Keratinocyte (primary cell): ENCODE measurements at places on chromosomes 2 and 18. TPM values are rescaled to one million over a fixed set of nuclear protein-coding genes. Genes with fewer than 3 reads are reported as not detected.

- DNase-seq = no peak
Observed at GRCh38 chr18:22558945-22559385, 141.2 kb upstream of the CTAGE1 start.

DNA sequence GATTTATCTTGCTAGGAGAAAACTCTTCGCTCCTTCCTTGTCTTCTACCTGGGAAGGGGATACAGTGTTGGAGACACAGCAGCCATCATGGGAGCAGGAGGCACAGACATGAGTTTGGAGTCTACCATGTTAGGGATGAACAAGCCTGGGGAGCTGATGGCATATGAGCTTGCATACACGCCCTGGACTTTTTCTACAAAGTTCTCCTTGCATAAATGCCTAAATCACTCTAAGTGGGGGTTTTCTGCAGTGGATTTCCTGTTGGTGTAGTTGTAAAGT, 3.6 kb upstream of the HS1BP3 start:
- DNase-seq = no peak

KCNIP3 gene
- polyA plus RNA-seq = 0.66 to 2.1 TPM (median 1.5 TPM) in 3 replicates

DNA sequence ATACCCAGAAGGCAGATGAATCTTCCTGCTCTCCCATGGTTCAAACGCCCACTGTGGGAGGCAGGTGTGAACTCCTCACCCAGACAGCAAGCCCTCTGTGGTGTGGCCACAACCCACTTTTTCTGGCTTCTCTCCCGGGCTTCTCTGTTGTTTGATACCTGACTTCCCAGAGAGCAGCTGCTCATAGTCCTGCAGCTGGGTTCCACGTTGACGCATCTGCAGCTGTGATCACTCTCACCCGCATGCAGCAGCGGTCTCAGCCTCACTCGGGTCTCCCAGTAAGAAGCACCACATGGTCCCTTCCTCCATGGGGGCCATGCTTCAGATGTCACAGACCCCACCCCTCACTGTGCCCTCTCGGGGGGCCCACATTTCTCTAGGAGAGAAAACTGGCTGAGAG, 3.5 kb downstream of the ASPRV1 start:
- no peak for DNase-seq

DNA sequence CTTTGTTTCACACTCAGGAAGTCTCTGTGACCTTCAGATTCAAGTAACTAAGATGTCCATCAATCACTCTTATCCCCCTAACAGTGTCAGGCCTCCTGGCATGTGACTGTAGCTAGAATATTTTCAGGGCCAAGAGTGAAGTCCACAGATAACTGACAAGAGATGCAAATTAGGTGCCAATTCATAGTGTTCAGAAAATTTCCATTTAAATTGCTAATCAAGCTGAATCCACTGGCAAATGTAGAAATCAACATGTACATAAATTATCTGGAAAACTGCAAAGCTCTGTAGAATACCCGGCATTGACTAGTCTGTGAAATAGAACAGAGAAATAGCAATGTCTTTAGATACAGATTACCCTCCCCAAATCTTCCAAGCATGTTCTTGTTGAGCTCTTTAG, 38.6 kb upstream of the ARL4C start:
- no peak for DNase-seq

DNA sequence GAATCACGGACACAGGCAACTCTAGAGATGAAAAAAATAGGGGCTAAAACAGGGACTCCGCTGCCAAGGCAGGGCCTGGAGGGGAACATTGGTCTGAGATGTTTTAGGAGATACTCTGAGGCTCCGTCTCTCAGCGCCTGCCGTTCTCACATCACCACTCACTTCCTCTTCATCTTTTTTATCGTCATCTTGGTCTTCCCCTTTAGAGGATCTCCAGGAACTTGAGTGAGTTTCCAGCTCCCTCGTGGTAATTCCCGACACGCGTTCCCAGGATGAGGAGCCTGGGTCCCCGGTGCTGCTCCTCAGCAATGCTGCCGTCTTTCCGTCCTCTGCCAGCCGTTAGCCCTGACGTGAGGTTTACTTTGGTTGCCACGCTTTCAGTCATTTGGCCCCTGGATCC, 16.1 kb downstream of the MLPH start:
- DNase-seq = no peak

NOL4 gene
- not detected in 3 replicates for polyA plus RNA-seq

DNA sequence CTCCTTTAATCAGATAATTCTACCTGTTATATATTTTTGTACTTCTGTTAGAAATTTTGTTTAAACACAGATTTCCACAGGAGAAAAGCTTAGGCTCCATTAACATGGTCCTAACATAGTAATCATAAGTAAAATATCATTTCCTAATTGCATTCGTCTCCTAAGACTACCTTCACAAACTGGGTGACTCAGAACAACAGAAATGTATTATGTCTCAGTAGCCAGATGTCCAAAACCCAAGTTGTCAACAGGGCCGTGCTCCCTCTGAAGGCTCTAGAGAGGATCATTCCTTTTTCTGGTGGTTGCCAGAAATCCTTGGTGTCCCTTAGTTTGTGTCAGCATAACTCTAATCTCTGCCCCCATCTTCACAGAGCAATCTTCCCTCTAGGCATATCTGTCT, 5.4 kb downstream of the FBXO15 start:
- DNase-seq = no peak

GRCh38 chr18:3916082-3916481, 466.1 kb downstream of the TGIF1 start:
- no peak for DNase-seq

GRCh38 chr2:204544961-204545860, at the start of gene PARD3B:
Gene PARD3B (plus strand): TSS chr2:204545475. CDS start chr2:204546000, 525 bp downstream.
- no peak for DNase-seq

SLC40A1 gene
- 0.02 to 0.18 TPM (median 0.09 TPM) in 3 replicates for polyA plus RNA-seq

SLC1A4 gene
- polyA plus RNA-seq = 6.3 to 9.2 TPM (median 8.2 TPM) in 3 replicates

DNA sequence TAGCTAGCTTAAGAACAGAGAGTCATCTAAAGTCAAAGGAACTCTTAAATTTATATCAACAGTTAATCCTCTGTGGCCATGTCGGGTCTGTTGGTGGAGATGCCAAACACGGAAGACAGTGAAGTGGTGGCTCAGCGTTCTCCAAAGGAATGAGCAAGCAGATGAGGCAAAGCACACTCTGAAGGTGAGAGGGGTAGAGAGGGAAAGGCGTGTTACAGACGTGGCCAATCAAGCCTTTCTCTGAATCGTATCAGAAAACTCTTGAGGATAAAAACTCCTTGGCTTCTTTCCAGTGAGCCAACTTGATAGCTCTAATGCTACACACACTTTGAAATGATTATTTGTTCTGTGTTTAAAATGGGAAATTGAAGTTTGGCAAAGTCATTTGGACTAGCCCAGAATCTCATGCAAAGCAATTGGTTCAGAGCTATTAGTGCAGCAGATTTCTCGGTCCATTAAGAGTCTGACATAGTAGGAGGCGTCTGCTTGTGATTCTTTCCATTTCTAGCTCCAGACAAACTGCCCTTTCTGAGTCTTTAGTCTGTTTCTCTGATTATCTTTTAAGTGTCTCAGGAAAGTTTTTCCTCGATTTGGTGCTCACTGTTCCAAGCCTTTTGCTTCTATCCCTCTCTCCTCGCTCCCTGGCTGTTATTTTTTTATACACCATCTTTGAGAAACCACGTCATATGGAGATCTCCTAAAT, 57.5 kb upstream of the CPO start:
- no peak for DNase-seq
